ENCODE measurements at places on chromosomes 3 and 15. TPM values are rescaled to one million over a fixed set of nuclear protein-coding genes. Genes with fewer than 3 reads are reported as not detected.
A peak's percentile ranks its signal among the peaks of the same experiment; 100 is the strongest.

Gene CELF6
- 0.58 TPM for total RNA-seq

DNA sequence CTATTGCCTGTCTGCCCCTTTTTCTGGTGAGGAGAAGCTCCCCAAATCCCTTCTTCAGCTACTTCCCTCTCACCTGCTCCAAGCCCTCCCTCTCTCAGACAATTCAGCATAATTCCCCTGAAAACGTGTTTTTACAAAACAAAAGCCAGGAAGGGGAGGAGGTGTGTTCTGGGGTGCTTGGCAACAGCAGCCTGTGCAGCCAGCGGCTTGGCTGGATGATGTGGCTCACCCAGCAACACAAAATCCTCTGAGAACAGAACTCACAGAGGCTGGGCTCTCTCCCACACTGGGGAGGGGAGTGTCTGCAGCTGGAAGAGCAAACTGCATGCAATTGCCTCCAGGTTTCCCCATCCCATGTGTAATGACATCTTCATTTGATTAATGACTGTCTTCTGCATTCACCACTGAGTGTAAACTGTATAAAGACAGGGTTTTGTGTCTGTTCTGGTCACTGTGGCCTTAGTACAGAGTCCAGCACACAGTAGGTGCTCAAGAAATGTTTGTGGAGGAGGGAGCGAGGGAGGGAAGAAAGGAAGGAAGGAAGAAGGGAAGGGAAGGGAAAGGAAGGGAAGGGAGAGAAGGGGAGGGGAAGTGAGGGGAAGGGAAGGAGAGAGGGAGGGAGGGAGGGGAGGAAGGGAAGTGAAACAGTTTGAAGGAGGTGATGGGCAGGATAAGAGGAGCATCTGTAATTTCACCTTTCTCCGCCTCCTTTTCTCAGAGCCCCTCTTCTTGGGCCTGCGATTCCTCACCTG, 70.1 kb upstream of the GLCE start:
- DNase-seq: no peak
- no peaks in the 10 kb centered on the region for H3K36me3 ChIP-seq
- H3K4me3 ChIP-seq: no peak overlapping the region
- H3K4me1 ChIP-seq: no peaks in the 10 kb centered on the region
- peaks cover 16% of the 10 kb centered on the region for H3K27me3 ChIP-seq
- no peak overlapping the region for H3K27ac ChIP-seq

DNA sequence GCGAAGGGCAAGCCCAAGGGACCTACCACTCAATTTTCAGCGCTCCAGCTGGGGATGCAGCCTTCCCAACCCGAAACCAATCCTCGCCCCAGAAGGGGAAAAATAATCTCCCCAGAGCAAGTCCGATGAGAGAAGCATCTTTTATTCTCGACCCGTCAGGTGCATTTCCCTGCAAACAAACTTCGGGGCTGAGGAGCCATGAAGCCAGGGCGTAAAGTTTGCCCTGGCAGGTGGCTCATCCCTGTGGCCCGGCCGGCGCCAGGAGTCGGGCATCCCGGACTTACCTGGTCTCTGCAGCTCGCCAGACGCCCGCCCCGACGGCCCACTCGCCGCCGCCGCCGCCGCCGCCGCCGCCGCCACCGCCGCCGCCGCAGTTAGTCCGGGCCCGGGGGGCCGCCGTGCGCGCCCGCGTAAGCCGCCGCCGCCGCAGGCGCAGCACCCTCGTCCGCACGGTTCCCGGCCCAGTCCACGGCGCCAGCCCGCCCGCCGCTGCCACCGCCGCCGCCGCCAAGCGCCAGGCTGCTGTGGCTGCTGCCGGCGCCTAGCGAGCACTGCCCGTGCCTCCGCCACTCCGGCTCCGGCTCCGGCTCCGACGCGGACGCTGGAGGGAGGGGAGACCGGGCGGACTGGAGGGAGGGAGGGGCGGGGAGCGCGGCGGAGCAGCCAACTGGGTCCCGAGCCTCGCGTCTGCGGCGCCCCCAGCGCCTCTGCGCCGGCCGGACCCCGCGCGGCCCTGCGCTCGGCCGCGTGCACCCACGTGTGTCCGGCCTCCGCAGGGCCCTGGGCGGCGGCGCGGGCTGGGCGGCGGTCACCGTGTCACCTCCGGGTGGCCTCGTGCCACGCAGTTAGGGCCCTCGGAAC, at the start of gene CNTN3:
Gene CNTN3, minus strand, starts transcription at position 553 of the 861 bp plus-strand sequence. CDS start 93,547 bp downstream, outside the sequence.
- H3K36me3 ChIP-seq: no peaks in the 10 kb centered on the region
- DNase-seq: no peak
- H3K27ac ChIP-seq: no peak within 1 kb of the TSS
- no peaks in the 10 kb centered on the region for H3K4me1 ChIP-seq
- no peak within 1 kb of the TSS for H3K4me3 ChIP-seq

- no peak overlapping the region for H3K4me3 ChIP-seq
Observed at GRCh38 chr3:120364101-120364500, 14.9 kb upstream of the LRRC58 start.

DNA sequence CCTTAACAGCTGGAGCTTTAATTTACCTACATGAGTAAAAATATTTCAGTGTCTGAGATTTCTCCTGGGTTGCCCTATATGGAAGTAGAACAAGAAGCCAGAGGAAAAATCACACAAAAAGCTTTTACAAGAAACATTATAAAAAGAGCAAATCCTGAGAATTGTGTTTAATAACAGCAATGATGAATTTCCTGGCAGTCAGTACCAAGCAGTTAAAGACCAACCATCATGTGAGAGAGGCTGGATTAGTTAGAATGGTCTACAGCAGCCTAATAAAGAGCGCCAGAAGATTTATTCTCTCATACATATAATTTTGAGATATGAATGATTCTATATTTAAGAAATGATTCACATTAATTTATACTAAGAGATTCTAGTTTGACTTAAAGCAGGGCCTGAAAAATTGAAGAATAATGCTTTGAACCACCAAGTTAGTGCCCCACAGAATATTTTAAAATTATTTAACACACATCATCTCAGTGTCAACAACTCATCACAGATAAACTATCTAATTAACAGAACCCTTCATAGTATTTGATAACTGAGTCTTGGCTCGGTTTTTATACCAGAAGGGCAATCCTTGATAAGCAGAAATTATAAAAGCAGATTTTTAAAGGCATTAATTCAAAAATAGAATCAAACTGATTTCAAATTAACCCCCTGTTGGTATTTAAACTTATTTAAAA, 59.9 kb upstream of the DPH6 start:
- no peak overlapping the region for H3K27ac ChIP-seq
- no peak for DNase-seq
- H3K36me3 ChIP-seq: no peaks in the 10 kb centered on the region
- H3K27me3 ChIP-seq: no peaks in the 10 kb centered on the region
- no peak overlapping the region for H3K4me3 ChIP-seq
- no peaks in the 10 kb centered on the region for H3K4me1 ChIP-seq

Gene RBMS3
- total RNA-seq: 0.38 TPM

- no peak overlapping the region for H3K27ac ChIP-seq
- H3K4me1 ChIP-seq: peaks cover 24% of the 10 kb centered on the region
- DNase-seq: no peak
Observed at GRCh38 chr15:40334941-40335795, 5.6 kb downstream of the CCDC9B start.

Gene GOLIM4
- 1.7 TPM for total RNA-seq

- H3K27me3 ChIP-seq: no peaks in the 10 kb centered on the region
- no peak overlapping the region for H3K4me3 ChIP-seq
- H3K4me1 ChIP-seq: peaks cover 86% of the 10 kb centered on the region
- H3K36me3 ChIP-seq: peaks cover 7% of the 10 kb centered on the region
- DNase-seq: no peak
- H3K27ac ChIP-seq: peak overlapping the region; percentile 98
Observed at GRCh38 chr3:10196389-10197052, 31.8 kb downstream of the IRAK2 start.

- peaks cover 3% of the 10 kb centered on the region for H3K36me3 ChIP-seq
- peaks cover 16% of the 10 kb centered on the region for H3K4me1 ChIP-seq
- no peaks in the 10 kb centered on the region for H3K27me3 ChIP-seq
- no peak for DNase-seq
- H3K27ac ChIP-seq: no peak overlapping the region
- no peak overlapping the region for H3K4me3 ChIP-seq
Observed at GRCh38 chr3:123113889-123114450, 47.1 kb downstream of the PDIA5 start.

Gene SKOR1
- 0.23 TPM for total RNA-seq

GRCh38 chr3:12486916-12487315, 2.6 kb downstream of the TSEN2 start:
- peaks cover 35% of the 10 kb centered on the region for H3K4me1 ChIP-seq
- no peak overlapping the region for H3K27ac ChIP-seq
- no peaks in the 10 kb centered on the region for H3K27me3 ChIP-seq
- no peak overlapping the region for H3K4me3 ChIP-seq
- no peak for DNase-seq

GRCh38 chr3:180633722-180634121, 31.8 kb downstream of the TTC14 start:
- H3K4me1 ChIP-seq: no peaks in the 10 kb centered on the region
- H3K4me3 ChIP-seq: no peak overlapping the region
- H3K27me3 ChIP-seq: peaks cover 11% of the 10 kb centered on the region
- H3K36me3 ChIP-seq: no peaks in the 10 kb centered on the region
- H3K27ac ChIP-seq: no peak overlapping the region

Gene CDHR4
- total RNA-seq: not detected
